ENCODE measurements at places on chromosomes 1 and 21.

DNA sequence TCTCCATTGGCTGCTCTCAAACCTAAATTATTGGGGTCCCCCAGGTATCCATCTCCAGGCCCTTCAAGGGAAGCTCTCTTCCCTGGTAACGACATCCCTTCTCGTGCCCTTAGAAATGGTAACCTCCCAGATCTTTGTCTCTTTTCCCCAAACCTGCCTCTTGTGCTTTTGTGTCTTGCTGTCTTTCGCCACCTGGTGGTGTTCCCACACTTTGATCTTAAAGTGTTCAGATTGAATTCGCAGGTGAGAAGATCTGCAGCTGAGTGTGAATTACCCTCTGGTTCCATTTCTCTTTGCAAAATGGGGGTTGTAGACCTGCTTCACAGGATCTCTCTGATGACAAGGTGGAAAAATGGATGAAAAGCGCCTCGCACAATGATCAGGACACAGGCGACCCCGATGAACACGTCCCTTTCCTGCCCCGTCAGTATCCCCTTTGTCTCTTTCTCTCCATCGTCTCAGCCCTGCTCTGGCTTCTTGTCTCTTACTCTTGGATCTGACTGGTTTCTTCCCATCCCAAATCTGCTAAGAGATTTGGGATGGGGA lies 53.1 kb downstream of the DOP1B start:
- peak; percentile 42 for DNase-seq

DNA sequence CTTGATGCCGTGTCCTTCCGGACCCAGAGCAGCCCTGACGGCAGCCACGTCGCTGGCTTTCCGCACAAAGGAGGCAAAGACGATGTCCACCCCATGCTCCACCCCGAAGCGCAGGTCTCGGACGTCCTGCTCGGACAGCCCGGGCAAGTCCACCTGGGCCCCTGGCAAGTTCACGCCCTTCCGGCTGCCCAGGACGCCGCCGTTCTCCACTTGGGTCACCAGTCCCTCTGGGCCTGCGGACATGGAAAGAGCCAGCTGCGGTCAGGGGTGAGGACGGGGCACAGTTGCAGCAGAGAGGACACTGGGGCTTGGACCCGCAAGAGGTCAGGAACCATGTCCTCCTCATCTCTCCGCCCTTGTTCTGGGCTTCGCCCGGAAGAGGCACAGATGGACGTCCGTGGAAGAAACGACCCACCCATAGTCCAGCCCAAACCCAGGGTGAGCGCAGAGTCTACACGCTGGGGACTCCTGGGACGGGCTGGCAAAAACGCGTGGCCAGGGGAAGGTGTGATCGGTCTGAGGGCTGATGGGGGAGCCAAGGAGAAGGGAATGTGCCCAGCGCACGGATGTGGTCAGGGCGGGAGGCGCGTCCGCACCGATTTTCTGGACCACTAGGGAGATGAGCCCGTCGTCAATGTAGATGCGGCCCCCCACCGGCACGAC lies 6.6 kb downstream of the PKLR start:
- DNase-seq: no peak

GRCh38 chr1:40774266-40774998 lies 9.2 kb upstream of the KCNQ4 start:
- no peak for DNase-seq

DNA sequence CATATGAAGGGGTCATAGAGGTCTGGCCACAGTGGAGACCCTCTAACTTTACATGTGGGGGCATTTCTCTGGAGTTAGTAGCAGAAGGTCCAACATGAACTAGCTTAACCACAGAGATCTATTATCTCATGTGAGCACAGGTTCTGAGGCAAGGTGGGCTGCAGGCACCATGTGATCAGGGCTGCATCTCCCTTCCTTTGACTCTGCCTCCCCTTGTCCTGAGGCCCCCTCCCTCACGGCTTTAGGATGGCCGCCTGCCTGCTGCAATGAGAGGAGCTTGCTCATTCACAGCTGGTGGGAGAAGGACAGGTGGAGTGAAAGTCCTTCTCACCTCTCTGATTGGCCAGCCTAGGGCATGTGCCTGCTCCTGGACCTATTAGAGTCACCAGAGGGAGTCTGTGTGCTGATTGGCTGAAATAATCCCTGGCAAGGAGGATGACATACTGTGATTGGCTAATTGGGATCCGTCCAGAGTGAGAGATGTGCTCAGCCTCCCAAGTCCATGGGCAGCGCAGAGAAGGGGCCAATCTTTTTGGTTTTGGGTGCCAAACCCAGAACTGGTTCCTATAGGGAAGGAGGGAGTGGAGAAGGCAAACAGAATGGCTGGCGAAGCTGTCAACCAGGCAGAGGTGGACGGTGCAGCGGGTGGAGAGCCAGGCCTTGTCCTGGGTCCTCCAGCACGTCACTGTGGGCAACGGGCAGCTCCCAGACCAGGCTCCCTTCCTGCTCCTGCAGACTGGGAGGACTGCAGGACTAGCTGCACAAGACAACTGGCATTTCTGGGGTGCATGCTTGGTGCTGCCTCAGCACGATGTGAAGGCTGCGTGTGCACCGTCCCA lies 39.4 kb upstream of the C1orf174 start:
- DNase-seq: no peak

- DNase-seq: no peak
Measured at GRCh38 chr1:210321131-210321530, 7.6 kb upstream of the HHAT start.

GRCh38 chr21:28657566-28657965 lies 335.1 kb downstream of the LTN1 start:
- DNase-seq: no peak

- DNase-seq: no peak
Measured at GRCh38 chr1:45930258-45931150, 127.1 kb downstream of the MAST2 start.

DNA sequence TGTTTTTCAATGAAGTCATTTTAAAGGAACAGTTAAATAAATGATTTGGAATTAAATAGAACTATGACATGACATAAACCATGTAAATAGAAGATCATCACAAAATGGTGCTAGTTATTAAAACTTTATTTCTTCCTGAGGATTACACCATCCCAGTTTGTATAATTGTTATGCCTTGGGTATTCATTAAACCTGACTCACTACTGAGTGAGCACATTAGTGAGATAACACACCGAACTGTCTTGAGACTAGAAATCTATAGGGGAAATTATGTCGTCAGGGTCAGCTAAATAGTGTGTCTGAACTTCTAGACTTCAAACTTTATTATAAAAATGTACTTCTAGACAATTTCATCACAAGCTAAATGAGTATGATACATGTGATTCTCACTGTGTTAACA lies 189.4 kb downstream of the NCAM2 start:
- DNase-seq: no peak

GRCh38 chr1:84366786-84367185 lies 31.5 kb upstream of the DNASE2B start:
- DNase-seq: no peak

DNA sequence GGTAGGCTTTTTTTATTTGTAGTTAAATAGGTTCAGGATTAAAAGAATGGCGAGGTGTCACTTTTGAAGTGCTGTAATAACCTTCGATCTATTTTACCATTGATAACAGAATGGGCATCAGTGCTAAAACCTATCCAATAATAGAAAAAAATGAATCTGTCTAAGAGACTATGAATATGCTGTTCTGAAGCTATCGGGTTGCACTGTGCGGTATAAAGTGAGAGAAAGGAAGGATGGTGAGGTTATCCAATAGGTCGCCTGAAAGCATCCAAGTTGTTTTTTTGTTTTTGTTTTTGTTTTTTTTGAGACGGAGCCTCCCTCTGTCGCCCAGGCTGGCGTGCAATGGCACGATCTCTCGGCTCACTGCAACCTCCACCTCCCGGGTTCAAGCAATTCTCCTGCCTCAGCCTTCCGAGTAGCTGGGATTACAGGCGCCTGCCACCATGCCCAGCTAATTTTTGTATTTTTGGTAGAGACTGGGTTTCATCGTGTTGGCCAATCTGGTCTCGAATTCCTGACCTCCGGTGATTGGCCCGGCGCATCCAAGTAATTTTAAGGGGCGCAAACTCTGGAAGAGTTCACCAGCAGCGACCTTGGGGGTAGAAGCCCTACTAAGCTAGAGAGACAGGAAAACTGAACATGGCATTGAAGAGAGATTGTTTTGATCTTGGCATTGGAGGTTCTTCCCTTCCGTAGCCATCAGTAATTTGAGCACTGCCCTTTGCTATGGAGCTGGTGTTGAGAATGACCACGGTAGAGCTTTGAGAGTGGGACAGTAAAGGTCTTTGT lies 8.7 kb upstream of the MDM4 start:
- peak; percentile 41 for DNase-seq
